SK-N-DZ (cell line): ENCODE measurements at places on chromosomes 1 and 21.
A peak's percentile ranks its signal among the peaks of the same experiment; 100 is the strongest.

- DNase-seq, result no peak
Observed at GRCh38 chr21:44392185-44392584, 38.8 kb downstream of the TRPM2 start.

GRCh38 chr1:47965816-47966215 is 31.4 kb downstream of the TRABD2B start:
- no peak for DNase-seq

DNA sequence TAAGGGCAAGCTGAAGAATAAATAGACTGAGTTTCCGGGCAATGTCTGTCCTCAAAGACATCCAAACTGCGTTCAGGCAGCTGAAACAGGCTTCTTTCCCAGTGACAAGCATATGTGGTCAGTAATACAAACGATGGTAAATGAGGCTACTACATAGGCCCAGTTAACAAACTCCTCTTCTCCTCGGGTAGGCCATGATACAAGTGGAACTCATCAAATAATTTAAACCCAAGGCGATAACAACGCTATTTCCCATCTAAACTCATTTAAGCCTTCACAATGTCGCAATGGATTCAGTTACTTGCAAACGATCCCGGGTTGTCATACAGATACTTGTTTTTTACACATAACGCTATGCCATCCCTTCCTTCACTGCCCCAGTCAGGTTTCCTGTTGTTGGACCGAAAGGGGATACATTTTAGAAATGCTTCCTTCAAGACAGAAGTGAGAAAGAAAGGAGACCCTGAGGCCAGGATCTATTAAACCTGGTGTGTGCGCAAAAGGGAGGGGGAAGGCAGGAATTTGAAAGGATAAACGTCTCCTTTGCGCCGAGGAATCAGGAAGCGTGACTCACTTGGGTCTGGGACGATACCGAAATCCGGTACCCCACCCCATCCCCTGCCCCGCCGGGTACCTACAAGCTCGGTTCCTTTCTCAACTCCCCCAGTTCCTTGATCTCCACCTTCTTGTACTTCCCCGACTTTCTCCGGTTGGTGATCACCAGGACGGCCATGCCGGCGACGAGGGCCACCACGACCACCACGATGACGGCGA is 1.3 kb downstream of the TACSTD2 start:
- DNase-seq, result no peak

- no peak for DNase-seq
Observed at GRCh38 chr21:44722731-44723130, 11.4 kb upstream of the TSPEAR start.

- DNase-seq, result peak; percentile 47
Observed at GRCh38 chr1:158527190-158527815, 26.9 kb downstream of the OR6Y1 start.

GRCh38 chr21:39339231-39339630 is 9.7 kb downstream of the HMGN1 start:
- DNase-seq, result no peak

- DNase-seq, result no peak
Observed at GRCh38 chr1:220891224-220892085, 12.2 kb downstream of the HLX start.

DNA sequence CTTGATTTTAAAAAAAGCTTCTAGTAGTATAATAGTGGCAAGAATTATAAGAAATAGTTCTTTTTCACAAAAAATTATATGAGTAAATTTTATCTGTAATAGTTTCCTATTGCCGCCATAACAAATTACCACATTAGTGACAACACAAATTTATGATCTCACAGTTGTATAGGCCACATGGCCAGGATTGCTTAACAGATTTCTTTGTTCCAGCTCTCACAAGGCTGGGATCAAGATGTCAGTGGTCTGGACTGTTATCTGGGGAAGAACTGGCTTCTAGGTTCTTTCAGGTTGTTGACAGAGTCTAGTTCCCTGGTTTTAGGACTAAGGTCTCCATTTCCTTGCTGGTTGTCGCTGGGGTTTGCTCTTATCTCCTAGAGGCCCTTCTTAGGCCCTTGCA is 236.4 kb downstream of the USP25 start:
- DNase-seq, result peak; percentile 86

DNA sequence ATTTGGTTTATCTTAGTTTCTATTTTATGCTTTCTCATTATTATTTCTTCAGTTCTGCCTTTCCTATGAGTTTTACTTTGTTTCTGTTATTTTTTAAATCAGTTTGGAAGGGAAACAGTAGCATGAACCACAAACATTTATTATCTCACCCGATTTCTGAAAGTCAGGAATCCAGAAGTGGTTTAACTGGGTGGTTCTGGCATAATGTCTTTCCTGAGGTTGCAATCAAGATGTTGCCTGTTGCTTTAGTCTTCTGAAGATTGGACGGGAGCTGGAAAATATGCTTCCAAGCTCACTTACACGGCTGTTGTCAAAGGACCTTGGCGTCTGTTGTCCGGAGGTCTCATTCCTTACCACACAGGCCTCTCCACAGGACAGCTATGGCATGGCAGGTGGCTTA is 50.4 kb downstream of the SNRPE start:
- no peak for DNase-seq

DNA sequence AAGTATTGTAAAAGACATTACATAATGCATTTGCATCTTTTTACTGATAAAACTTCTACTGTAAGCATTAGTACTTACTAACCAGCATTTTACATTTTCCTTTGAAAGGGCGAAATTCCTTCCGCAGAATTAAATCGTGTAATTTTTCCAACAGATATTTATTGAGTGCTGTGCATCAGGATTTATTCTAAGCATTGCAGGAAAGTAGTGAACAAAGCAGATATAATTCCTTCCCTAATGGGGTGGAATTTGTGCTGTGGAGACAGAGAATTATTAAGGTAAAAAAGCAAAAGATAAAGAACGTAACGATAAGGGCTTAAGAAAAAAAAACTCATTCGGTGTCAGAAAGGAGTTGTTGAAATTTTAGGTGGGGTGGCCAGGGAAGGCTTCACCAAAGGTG is 7.6 kb upstream of the ETS2 start:
- DNase-seq, result no peak
